ENCODE measurements at places on chromosomes 7 and 10.
A peak's percentile ranks its signal among the peaks of the same experiment; 100 is the strongest.

DNA sequence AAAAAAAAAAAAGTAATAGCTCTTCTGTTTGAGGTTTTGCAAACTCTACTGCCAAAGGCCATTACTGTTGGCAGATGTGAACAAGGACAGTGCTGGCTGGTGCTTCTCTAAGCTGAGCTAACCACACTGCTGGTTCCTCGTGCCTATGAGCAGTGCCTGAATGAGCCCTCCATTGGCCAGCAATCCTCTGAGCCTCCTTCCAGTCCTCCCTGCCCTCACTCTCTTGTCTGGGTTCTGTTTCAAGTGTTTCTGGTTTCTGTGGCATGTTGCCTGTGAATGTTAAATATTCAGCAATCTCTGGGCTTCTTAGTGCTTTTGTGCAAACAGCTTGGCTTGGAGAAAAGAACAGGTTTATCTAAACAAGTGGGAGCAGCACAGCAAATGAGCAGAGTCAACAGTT, 161.3 kb upstream of the AUTS2 start:
- no peak for DNase-seq

GRCh38 chr10:71743089-71743838, 23.7 kb upstream of the C10orf105 start:
- DNase-seq, result no peak

DNA sequence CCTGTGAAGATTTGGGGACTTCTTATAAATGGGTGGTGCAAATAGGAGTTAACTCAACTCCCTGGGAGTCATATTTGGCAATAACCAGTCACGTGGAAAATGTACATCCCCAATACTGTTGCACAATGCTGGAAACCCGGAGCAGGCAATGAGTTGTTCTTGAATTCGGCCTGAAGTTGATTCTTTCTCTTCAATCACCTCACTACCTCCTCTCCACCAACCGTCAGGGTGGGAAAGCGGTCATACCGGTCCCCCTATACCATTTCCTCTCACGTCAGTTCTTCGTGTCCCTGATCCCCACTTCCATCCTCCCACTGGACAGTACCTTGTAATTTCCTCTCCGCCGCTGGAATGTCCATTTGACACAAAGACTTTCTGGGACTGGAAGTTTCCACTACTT, 2.8 kb downstream of the GIMAP5 start:
- no peak for DNase-seq

- no peak for DNase-seq
These were observed 939.6 kb downstream of the NRG3 start for GRCh38 chr10:82814635-82815034.

- DNase-seq, result no peak
These were observed 709.9 kb upstream of the LRRTM3 start for GRCh38 chr10:66215920-66216319.

- no peak for DNase-seq
These were observed 52.2 kb downstream of the IGF2BP3 start for GRCh38 chr7:23418046-23418445.

GRCh38 chr7:43639858-43640491, 57.1 kb downstream of the STK17A start:
- DNase-seq, result peak; percentile 95

- DNase-seq, result no peak
These were observed 88.0 kb downstream of the KBTBD2 start for GRCh38 chr7:32803406-32804141.

GRCh38 chr10:30647089-30647488, 17.5 kb upstream of the LYZL2 start:
- DNase-seq, result no peak

GRCh38 chr7:122577449-122578003, 121.4 kb downstream of the RNF133 start:
- DNase-seq, result no peak

GRCh38 chr7:44547536-44548231, 6.6 kb upstream of the NPC1L1 start:
- no peak for DNase-seq

All from NCI-H2081 (cell line).